CD4-positive, alpha-beta T cell (primary cell): ENCODE measurements at places on chromosomes 4 and X.

DNA sequence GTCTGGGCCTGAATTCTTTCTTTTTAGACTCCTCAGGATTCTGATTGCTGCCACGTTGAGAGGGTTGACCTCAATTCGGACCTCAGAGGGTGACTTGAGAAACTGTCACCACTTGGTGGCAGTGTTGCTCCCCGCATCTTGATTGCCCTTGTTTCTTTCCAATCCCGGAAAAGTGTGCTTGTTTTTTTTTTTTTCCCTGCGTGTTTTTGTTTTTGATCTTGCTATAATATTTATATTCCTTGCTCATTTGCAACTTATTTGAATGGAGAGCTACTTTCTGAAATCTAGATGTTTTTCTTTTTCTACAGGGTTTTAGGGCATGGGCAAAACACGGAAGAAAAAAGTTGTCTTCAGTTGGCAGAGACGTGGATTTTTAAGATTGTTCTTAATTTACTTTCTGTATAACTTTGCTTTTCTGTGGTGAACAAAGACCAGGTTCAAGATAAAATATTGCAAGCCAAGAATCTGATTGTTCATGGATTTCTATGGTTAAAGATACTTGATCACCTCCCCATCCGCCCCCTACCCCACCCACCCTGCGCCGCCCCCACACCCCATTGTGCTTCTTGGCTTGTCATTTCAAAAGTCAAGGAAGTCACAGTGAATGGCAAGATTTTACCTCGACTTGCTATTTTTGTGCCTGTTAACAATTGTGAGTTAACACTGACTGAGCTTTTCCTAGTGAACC is 102.0 kb downstream of the PTTG2 start:
- DNase-seq, result peak; percentile 55

- DNase-seq, result no peak
Observed at GRCh38 chrX:129842510-129843208, 1.0 kb downstream of the ZDHHC9 start.

DNA sequence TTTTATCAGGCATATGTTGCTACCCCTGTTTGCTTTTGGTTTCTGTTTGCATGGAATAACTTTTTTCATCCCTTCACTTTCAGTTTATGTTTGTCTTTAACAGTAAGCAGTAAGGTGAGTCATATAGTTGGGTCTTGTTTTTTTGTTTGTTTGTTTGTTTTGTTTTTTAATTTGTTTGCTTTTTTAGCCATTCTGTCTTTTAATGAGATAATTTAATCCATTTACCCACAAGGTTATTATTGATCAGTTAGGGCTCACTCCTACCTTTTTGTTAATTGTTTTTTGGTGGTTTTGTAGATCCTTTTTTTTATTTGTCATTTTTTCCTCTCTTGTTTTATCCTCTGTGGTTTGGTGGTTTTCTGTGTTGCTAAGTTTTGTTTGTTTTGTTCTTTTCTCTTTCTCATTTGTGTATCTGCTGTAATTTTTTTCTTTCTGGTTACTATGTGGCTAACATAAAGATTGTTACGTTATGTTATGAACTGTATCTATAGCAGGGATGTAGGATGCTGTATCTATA is 379.5 kb upstream of the MAD2L1 start:
- DNase-seq, result no peak

DNA sequence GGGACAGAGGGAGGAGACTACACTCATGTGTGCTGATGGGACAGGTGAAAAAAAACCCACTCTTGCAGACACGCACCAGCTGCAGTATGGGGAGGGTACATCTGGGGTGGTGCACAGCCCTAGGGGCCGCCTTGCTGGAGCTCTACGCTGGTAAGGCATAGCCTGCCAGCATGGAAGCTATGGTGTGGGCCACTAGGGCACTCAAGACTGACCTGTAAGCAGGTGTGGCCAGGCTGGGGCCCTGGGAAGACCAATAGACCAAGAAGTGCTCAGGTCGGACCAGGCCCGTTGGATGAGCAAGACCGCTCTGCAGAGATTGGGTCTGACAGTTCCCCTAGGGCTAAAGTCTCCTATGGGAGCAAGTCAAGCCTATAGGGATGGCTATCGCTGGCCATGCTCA is 314.8 kb downstream of the FAM47A start:
- no peak for DNase-seq

DNA sequence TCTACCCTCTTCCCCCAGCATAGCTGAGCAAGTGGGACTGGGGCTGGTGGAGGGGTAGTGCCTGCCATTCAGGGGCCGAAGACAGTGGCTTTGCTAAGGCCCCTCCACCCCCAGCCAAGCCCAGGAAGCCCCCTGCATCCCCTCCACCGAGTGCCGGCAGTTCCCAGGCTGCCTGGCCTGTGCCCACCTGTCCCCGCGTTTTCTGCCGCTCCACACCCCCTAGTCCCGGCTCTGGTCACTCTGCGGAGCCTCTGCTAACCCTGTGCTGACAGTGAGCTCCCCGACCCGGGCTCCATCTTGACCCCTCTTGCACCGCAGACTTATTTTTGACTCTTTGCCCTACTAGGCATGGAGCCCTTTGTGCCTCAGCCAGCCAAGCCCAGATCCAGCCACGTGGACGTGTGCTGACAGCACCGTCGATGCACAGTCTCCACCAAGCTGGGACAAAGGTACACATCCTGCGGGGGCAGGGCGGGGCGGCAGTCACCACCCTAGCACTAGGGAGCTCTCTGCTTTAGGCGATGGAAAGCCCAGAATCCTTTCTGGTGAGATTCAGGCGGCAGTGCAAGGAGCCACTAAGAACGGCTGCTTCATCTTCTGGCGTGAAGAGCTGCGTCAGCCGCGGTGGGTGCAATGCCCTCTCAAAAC is 96.6 kb downstream of the PHKA2 start:
- DNase-seq, result no peak

GRCh38 chr4:80014531-80014930 is 58.5 kb downstream of the ANTXR2 start:
- no peak for DNase-seq

DNA sequence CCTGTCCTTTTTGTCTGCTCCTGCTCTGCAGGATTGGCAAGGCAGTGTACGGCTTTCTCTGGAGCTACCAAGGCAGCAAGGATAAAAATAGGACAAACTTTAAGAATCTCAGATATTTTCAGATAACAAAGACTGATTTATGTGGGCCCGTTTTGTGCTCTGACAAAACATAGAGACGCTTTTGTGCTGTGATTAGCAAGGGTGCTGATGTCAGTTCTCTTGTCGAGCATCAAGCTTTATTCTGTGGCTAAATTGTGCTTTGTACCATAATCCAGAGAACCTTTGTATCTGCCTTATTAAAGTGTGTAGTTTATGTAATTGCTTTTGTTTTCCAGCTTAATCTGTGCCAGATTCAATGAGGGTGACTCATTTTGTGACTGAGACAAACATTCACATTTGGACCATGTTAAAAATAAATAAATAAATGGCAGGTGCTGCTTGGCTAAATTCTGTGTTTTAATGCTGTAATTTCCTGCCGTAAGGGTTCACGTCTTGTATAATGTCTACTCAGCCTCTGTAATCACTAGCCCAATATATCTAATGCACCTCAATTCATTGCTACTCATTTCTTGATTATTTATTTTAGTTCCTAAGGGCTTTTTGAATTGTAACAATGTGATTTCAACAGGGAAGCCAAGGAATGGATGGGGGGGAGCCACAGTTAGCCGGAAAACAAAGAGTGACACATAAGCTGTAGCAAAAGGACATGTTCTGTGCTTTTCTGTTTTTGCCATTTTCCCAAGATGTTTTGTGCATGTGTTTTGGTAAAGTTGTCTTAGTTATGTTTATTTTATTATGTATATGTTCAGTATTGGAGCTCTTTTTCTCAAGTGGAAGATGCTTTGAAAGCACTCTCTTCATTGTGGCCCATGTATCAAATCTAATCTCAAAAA is 75.1 kb downstream of the GAB1 start:
- no peak for DNase-seq

- no peak for DNase-seq
Observed at GRCh38 chr4:54781756-54782155, 124.0 kb downstream of the KIT start.

- no peak for DNase-seq
Observed at GRCh38 chrX:71214604-71215337, 8.3 kb upstream of the GJB1 start.

GRCh38 chr4:25448379-25449109 is 71.5 kb downstream of the ANAPC4 start:
- no peak for DNase-seq

GRCh38 chr4:167956676-167957075 is 135.7 kb upstream of the ANXA10 start:
- DNase-seq, result no peak

DNA sequence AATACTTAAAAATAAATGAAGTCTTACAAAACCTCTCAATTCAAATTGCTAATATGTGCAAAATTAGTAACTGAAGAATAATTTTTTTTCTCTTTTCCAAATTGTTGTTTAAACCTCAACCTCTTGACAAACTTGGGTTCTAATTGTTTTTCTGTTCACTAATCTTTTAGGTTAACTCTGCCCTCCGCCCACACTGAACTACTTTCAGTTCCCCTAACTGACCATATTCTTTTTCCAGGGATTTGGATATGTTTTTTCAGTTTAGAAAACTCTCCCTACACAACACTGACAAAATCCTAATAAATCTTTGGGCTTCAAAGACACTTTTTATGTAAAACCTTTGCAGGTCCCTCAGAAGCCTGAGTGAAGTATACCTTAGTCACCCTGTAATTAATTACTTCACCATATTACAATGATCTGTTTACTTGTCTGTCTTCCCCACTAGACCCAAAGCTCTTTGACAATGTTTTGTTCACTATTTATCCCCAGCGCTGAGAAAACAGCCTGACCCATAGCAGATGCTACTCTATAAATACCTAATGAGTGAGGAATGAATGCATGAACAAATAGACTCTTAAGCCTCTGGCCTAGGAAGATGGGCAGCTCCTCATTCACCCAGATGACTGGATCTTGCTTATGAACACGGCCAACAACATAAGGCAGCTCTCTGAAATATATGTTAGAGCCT is 134.9 kb downstream of the MAML3 start:
- DNase-seq, result no peak

DNA sequence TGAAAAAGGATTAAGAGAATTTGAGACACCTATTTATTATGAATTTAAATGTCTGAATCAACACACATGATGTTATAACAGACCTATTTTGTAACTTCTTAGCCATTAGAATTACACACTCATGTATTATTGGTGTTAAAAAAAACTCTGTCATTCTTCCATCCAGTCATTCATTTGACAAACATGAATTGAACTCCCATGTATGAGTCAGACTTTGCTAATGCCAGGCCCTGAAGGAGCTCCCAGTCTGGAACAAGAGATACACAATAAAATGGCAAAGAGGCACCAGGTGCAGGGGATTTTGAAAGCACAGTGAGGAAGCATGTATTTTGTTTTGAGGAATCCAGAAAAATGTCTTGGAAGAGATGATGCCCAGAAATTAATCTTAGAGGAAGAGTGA is 87.7 kb upstream of the EFHC2 start:
- no peak for DNase-seq

- DNase-seq, result no peak
Observed at GRCh38 chr4:116058129-116058528, 944.7 kb upstream of the NDST4 start.

GRCh38 chr4:15779306-15779705 is 1.2 kb downstream of the CD38 start:
- DNase-seq, result no peak

- no peak for DNase-seq
Observed at GRCh38 chr4:186936496-186937375, 213.1 kb upstream of the FAT1 start.

DNA sequence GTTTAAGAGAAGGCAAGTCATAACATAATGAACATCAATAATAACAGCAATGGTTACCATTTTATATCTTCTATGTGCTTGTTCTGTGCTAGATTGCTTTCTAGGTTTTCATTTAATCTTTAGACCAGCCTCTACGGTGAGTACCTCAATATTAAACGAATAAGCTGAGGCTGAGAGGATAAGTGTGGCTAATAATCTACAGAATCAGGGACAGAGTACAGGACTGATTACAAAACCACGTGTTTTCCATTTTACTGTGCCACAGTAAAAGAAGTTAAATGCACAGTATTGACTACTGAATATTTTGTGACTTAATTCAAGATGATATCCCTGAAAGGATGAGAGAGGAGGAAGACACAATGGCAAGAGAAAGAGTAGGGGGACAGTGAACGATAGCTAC is 56.3 kb downstream of the HUWE1 start:
- no peak for DNase-seq
